Cortex of kidney (tissue), 1 donor: ENCODE measurements at places on chromosomes 13 and 19.

DNA sequence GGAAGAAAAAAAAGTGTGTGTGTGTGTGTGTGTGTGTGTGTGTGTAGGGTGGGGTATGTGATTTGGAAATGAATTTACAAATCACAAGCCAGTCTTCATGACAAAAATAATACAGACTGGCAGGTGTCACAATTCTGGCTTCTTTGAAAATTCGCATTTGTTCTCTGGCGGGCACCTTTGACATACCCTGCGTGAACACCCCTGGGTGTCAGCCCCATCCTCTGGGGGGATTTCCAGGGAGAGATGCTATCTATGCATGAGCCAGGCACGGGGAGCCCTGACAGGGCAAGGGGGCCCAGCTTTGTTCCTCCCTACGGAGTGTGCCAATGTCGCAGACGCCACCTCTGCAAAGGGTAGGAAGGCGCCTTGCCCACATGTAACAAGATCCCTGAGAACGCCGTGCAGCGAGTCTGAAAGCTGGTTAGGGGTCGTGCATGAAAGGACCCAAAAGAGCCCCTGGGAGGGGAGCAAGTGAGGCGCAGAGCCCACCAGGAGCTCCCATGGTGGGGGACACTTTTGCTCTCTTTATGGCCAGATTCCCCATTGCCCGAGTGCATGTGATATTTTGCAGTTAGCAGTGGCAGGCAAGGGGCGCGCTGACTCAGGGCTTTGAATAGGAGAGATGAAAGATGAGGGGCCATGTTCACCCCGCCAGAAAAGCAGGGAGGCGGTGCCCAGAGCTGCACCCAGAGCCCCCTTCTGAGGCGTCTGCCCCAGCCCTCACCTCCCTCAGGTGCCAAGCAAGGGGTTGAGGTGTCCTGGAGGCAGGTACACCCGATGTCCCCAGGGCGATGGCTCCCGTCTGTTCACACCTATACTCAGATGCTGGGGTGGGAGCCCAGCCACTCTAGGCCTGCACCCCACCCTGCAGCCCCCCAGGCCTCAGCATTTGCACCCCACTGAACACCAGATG lies 45.3 kb downstream of the KLF2 start:
- DNase-seq, result no peak

DNA sequence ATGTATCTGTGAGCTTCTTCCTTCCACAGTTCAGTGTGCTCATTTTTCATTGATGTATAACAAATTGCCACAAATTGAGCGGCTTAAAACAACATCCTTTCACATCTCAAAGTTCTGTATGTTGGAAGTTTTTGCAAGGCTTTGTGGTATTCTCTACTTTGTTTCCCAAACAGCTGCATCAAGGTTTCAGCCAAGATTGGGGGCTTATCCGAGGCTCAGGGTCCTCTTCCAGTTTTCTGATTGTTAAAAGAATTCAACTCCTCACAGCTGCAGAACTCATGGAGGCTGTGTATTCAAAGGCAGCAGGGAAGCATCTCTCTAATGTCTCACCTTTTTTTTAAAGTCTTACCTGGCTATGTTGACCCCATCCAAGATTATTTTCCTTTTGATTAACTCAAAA lies 1369.8 kb downstream of the PCDH9 start:
- DNase-seq, result no peak

DNA sequence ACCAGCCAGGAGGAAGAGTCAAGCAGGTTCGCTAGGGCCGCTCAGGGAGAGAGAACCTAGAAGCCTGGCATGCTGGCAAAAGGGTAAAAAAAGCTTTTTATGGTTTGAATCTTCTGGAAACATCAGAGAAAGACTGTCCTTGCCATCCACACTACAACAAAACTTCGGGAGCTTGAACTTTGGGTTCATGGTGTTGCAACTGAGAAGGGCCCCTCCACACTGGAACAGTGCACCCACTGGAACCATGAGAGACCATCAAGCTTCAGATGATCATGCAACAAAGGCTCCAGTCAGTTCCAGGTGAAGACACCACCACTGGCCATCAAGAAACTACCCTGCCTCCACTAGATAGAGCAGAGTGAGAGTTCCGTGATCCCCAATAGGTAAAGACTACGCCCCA lies 170.1 kb downstream of the RGCC start:
- no peak for DNase-seq

- no peak for DNase-seq
Observed at GRCh38 chr13:43933378-43933777, 53.7 kb downstream of the LACC1 start.

DNA sequence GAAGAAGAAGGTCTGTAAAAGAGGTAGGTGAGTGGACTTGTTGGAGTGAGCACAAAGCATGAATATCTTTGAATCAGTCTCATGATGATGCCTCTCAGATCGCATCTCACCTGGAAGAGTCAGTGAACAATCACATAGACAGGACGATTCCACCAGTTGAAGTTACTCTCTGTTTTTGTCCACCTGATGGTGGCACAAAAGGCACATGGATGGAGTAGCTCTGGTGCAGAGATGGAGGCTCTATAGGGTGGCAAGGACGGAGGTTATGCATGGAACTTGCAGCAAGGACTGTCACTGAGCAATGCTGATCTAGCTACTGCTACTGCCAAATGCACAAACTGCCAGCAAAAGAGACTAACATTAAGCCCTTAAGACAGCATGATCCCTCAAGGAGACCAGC lies 10.3 kb upstream of the MYCBP2 start:
- DNase-seq, result no peak
